ENCODE measurements at places on chromosomes 7 and 10.

DNA sequence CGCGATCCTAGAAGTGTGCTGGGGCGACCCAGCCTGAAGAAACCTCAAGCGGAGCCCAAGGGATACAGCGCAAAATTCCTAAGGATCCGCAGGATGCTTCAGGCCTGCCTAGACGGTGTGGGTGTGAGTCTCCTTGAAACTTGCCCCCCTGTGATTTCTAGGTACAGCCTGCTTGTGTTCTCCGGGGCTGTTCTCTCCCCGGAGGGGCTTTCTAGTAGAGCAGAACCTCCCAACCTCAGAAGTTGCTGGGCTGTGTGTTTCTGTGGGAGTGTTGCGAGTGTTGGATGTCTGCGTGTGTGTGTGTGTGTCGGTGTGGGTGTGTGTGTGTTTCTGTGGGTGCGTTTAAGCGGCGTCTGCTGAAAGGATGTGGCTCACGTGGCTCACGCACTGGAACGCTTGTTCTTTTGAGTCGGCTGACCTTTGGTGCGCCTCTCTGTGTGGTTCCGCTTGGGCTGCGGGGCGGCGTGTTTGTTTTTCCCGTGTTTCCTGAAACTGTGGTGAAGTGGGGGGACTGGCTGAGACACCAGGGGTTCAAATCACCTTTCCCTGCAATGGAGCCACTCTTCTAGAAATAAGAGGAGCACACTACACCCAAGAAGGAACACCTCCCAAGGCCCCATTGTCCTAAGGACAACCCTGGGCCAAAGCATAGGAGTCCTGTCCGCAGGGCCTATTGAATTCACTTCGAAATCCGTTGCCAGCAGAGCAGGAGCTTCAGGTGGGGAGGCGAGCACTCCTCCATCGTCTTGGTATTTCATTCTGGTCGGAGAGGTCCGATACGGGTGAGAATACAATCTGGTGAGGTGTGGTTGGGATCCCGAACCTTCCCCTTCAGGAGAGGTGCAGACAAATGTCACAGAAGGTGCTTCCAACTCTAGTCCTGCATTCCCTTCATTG, 25.1 kb upstream of the ZNF273 start:
- peak; percentile 12 for DNase-seq

- peak; percentile 16 for DNase-seq
These were observed 271.7 kb downstream of the PTPRN2 start for GRCh38 chr7:158315881-158316280.

- DNase-seq: no peak
These were observed 5.8 kb downstream of the FBH1 start for GRCh38 chr10:5895804-5896203.

DNA sequence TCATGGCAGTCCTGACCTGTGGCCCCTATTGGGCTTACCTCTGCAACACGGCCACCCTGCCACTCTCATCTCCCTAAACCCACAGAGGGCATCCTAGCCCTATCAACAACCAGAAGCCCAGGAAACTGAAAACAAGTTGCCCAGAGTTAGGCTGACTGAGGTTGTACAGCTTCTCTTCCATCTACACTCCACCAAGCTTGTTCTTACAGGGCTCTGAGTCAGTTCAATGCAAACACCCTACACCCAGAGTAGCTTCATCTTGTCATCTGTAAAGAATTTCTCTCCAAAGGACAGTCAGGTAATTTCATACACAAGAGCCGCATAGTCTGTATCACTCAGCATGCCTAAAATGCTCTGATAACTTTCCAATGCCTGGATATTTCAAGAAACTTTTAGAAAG, 175.4 kb downstream of the ARID5B start:
- DNase-seq: no peak

GRCh38 chr7:98771941-98772603, 97.7 kb downstream of the TMEM130 start:
- no peak for DNase-seq

DNA sequence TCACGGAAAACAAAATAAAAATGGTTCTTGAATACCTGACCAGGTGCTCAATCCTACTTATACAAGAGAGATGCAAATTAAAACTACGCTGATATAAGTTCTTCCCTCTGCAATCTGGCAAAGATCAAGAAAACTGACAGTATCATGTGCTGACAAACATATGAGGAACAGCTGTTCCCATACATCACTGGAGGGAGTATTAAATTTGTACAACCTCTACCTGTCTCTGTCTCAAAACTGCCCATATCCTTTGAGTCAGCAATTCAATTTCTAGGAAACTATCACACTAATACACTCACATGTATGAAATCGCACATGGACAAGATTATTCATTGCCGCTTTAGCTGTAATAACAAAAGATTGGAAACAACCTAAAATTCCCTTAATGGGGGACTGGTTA, 11.0 kb upstream of the IL6 start:
- DNase-seq: no peak

DNA sequence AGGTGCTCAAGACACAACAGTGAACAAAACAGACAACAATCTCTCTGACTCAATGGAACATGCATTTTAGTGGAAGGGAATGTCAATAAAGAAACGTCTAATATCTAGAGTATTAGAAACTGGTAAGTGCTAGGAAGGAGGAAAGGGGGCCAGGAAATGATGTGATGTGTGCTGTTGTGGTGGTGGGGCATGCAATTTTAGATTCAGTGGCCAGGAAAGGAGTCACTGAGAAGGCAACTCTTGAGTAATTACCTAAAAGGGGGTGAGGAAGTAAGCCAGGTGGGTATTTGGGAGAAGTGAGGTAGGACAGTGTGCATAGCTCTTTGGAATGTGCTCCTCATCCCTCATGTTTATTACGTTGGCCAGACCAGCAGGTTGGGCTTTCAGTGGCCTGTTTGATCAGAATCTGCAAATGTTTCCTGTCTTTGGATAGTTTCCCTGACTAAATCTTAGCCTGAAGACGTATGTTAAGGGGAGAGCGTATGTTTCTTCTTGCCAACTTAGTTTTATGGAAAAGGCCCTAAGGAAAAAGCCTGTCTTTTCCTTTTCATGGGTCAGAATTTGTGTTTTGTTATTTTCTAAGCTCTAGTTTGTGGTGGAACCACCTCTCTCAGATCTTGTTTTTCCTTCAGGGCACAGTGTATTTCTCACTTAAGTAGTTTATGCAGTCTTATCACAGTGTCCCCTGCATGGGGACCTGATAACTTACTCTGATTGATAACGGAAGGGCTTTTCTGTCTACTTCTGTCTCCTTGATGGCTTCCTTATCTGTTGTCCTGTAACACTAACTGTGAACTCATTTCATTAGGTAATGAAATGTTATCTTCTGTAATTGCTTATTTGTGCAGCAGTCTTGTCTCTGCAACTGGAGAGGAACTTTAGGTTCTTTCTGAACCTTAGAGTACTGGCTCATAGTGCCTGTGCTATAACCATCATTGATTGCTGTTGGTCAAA, 203.7 kb downstream of the AUTS2 start:
- DNase-seq: no peak

DNA sequence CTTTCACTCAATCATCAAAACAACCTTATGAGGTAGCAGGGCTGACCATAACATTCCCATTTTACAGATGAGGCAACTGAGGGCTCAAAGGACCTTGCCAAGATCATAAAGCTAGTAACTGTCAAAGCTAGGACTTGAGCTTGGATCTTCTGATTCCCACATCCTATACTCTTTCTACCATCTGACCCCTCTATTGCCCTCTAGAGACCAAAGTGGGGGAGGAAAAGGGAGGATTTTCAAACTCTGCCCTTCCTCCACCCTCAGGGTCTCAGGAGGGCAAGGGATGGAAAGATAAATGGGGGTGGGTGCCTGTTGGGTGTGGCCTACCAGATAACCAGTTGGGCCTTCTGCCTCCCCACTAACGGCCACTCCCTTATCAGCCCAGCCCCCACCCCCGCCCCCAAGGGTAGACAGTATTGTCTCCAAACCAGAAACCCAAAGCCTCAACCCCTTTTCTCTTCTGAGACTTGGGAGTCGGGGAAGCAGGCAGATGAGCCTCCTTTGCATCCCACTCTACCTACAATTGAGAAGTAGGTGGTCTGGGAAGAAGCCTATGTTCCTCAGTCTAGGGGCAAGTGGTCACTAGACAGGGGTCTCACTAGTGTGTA, 7.9 kb downstream of the LDB1 start:
- DNase-seq: no peak
